EH (cell line): ENCODE measurements at places on chromosomes 1 and 21.

GRCh38 chr1:202170726-202171125, 10.3 kb upstream of the PTPN7 start:
- DNase-seq: no peak

DNA sequence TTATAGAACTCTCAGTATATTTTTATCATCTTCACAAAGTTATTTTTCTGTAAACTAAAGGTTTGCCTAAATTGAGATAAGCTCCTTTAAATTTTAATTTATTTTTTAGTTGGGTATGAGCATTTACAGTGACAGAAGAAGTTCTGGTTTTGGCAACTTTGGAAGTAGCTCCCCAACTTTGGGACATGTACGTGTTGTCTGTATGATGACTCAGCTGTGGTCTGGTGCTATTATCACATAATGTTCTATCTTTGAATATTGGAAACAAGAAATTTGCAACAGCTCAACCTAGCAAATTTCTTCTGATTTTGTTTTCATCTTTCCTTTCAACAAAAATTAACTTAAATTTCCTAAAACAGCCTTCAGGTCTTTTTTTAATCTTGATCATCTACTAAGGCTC, 46.6 kb upstream of the C1orf105 start:
- DNase-seq: no peak

GRCh38 chr1:7671676-7672075, 99.4 kb upstream of the VAMP3 start:
- DNase-seq: no peak

GRCh38 chr1:235075048-235075776, 53.4 kb downstream of the TOMM20 start:
- DNase-seq: peak; percentile 94

DNA sequence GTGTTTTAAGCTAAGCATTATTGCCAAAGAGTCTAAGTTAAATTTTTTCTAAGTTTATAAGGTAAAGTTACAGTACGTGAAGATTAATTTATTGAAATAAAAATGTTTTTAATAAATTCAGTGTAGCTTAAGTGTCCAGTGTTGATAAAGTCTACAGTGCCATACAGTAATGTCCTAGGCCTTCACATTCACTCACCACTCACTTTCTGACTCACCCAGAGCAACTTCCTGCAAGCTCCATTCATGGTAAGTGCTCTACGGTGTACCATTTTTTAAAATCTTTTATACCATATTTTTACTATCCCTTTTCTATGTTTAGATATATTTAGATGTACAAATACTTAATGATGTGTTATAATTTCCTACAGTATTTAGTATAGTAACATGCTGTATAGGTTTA, 173.2 kb downstream of the CACNA1E start:
- DNase-seq: no peak

DNA sequence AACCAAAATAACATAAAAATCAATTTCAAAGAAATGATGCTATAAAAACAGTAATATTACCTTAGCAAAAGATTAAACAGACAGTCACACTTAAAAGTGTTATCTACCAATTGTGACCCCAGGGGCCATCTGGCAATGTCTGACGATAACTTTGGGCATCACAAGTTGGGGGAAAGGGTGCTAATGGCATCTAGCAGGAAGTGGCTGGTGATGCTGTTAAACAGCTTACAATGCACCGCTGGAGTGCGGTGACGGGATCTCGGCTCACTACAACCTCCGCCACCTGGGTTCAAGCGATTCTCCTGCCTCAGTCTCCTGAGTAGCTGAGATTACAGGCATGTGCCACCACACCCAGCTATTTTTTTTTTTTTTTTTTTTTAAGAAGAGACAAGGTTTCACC, 27.6 kb downstream of the NUP133 start:
- no peak for DNase-seq

DNA sequence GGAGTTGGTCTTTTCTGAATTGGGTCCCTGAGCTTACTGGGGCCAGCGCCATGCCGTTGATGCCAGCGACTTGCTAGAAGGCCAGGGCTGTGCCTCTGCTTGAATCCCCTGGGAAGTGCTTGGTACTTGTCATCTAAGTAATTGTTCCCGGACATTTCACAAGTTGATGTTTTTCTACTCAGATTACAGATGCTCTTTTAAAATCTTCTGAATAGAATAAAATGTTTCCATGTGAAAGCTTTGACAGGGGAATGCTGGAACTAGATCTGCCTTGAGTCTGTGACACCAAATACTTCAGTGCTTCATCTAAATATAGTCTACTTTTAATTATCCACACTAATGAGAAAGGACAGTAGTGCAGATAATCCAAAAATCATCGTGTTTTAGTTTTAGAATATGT, 38.3 kb downstream of the PTGFRN start:
- no peak for DNase-seq

- DNase-seq: no peak
These were observed 273.4 kb upstream of the PLD5 start for GRCh38 chr1:242797856-242798255.

DNA sequence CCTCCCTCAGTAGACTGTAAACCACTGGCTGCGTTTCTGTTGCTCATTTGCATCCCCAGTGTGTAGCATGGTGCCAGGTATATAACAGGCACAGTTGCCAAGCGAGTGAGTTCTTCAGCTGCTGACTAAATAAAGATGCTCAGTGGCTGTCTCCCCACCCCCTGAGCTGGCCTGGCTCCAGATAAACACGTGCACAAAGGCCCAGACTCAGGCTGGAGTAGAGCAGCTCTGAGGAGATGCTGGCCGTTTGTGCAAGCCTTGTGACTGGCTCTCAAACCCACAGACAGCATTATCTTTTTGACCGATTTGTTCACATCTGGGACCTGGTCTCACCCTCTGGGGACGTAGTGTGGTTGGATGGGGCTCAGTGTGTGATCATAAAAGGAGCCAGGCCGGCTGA, 7.1 kb downstream of the CHRNB2 start:
- peak; percentile 45 for DNase-seq

GRCh38 chr1:19725606-19726005, 60.9 kb downstream of the HTR6 start:
- DNase-seq: no peak

GRCh38 chr1:7588457-7588827, 182.7 kb upstream of the VAMP3 start:
- no peak for DNase-seq

DNA sequence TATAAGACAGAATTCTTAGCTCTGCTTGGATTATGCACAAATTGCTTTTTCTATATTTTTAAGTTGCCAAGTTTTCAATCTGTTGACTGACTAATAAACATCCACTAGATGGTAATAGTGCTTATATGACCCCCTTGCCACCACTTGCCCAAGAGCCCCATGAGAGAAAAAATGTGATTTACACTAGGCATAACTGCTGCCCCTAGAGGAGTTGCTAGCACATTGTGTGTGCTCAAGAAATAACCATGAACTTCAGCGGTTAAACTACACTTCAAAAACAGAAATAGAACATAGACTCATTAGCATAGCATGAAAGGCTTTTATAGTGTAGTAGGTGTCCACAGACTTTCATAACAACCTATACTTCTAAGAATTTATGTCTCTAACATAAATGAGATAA, 61.4 kb downstream of the BRINP3 start:
- DNase-seq: no peak

- DNase-seq: peak; percentile 65
These were observed 60.8 kb downstream of the NGF start for GRCh38 chr1:115277276-115277675.

DNA sequence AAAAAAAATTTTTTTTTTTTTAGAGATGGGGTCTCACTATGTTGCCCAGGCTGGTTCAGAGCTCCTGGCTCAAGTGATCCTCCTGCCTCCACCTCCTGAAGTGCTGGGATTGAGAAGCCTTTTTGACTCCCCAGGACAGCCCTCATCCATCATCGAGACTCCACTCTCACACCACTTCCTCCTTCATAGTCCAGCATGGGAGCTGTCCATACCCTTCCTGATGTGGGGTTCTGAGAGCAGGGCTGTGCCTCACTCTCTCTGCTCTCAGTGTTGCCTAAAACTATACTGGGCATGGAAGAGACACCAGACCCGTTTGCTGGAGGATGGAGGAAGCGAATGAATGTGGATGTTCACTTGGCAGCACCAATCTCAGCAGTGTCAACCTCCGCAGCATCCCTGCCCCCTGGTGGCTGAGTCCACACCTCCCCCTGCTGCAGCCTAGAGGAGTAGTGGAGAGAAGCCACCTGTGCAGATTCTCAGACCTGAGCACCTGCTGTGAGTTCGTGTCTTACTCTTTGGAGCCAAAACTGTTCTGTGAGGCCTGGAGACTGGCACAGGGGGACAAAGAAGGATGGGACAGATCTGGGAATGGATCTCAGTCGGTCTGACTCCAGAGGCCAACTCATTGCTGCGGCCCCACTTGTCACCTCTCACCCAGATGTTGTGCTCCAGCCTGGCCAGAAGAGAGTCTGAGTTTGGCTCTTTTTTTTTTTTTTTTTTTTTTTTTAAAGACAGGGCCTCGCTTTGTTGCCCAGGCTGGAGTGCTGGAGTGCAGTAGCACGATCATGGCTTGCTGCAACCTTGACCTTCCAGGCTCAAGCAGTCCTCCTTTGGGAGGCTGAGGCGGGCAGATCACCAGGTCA, 17.7 kb downstream of the TINAGL1 start:
- DNase-seq: peak; percentile 79

DNA sequence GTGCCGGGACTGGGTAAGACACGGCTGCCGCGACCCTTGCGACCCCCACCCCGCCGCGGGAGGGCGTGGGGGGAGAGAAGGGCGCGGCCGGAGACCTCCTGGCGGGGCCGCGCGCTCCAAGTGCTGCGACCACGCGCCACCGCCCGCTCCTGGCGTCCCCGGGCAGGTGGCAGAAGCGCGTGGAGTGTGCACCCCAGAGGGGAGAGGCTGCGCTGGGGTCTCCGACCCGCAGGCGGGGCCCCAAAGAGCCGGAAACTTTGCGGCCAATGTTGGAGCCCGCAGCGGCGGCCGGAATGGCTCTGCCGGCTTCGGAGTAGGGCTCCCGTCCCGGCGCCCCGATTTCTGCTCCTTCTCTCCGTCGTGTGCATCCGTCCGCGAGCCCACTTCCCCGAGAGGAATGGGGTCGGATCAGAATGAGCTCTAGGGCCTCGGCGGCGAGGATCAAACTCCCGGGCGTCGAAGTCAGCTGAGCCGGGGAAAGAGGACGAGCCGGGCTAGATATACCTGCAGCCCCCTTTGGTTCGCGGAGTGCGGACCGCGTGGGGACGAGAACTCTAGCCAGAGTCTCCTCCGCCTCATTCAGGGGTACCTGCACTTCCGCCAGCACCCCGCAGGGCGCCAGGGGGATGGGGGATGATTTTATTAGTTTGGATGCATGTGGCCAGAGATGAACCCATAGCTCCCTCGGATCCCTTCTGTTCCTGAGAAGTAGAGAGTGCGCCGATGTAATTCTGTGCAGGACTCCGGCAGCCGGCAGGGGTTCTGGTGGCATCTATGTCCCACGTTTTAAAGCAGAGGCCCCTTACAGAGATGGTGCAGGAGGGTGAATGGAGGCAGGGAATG, 751 bp downstream of the STUM start:
- no peak for DNase-seq

DNA sequence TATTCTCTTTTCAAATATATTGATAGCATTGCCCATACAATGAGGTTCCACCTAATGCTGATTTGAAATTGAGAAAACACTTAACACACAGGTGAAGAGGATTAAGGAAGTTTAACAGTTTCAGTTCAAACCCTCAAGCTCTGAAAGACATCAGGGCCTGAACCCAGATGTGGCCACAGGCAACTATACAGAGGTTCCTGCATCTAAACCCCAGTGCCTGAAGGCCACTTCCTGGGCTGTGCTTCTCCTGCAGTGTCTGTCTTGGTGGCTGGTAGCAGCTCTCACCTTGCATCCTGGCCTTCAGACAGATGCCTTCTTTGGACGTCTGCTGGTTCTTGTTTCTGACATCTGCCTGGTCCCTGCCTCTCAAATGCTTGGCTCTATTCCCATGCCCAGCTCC, 25.1 kb upstream of the NGF start:
- no peak for DNase-seq

GRCh38 chr1:175128523-175128922, 60.9 kb downstream of the TNN start:
- no peak for DNase-seq

- no peak for DNase-seq
These were observed 56.0 kb downstream of the PTPRU start for GRCh38 chr1:29292344-29292743.

GRCh38 chr1:89631816-89632656, 884 bp upstream of the LRRC8C start:
- no peak for DNase-seq

DNA sequence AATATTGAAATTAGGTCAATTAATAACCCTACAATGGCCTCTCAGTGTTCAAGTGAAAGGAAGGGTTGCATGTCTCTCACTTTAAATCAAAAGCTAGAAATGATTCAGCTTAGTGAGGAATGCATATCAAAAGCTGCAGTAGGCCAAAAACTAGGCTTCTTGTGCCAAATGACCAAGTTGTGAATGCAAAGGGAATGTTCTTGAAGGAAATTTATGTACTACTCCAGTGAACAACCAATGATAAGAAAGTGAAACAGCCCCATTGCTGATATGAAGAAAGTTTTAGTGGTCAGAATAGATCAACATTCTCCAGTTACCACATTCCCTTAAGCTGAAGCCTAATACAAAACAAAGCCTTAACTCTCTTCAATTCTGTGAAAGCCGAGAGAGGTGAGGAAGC, 10.0 kb downstream of the MAEL start:
- no peak for DNase-seq

- DNase-seq: no peak
These were observed 32.1 kb downstream of the FOXD2 start for GRCh38 chr1:47469910-47470309.

DNA sequence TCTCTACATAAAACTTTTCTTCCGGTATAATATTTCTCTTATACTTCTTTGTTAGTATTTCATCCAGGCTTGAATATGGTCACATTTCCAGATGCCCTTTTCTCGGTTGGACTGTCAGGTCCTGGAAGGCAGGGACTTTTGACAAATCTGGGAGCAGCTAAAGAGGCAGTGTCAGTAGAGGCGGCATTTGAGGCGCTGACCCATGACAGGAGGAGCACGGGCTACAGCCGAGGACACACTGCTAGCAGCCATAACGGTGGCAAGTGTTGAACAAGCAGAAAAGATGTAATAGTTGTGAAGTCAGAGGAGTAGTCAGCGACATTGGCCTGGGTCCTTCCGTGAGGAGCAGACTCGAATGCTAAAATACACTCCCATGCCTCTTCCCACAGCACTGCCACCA, 14.5 kb upstream of the NRIP1 start:
- DNase-seq: no peak

- peak; percentile 41 for DNase-seq
These were observed 858.0 kb downstream of the USP25 start for GRCh38 chr21:16587681-16588375.

- DNase-seq: peak; percentile 85
These were observed 109.6 kb upstream of the TSPAN2 start for GRCh38 chr1:115198938-115199337.

DNA sequence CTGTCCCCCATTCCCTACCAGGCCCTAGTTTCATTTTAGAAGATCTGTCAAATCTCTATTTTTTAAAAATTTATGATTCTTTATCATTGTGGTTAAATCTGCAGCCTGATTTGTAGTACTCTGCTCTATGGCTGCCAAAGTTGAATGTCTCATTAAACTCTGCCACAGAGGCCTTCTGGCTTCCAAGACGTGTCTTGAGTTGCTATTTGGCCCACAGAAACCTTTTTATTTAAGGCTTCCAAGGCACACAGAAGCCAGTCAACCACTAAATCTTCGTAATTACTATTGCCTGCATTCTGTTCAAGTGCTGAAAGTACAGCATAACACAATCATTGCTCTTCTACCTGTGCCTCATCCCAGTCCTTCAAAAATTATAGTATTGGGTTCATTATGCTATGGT, 971.0 kb downstream of the NCAM2 start:
- DNase-seq: no peak

GRCh38 chr1:18938008-18938706, 18.3 kb downstream of the IFFO2 start:
- DNase-seq: peak; percentile 34

GRCh38 chr1:192581131-192581927, 5.8 kb downstream of the RGS1 start:
- no peak for DNase-seq
